ENCODE measurements at places on chromosomes 13 and 19.

- DNase-seq, result no peak
Observed at GRCh38 chr13:31053091-31053490, 108.6 kb downstream of the HSPH1 start.

DNA sequence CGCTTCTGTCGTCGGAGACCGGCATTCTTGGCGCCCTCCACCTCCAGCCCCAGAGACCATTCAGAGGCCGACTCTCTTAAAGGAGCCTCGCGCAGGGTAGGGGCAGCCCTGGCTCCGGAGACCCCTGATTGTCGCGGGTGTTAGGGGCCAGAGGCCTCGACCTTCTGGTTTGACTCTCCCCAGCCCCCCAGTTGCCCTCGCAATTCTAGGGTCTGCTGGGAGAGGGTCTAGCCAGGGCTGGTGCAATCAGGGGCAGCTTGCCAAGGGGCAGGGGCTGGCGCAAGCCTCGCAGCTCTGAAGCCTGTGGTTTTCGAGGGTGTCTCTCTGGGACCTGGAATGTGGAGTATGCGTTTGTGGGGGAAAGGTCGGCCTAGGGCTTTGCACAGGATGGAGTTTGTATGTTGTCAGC is 1.6 kb upstream of the SLC7A10 start:
- peak; percentile 45 for DNase-seq

DNA sequence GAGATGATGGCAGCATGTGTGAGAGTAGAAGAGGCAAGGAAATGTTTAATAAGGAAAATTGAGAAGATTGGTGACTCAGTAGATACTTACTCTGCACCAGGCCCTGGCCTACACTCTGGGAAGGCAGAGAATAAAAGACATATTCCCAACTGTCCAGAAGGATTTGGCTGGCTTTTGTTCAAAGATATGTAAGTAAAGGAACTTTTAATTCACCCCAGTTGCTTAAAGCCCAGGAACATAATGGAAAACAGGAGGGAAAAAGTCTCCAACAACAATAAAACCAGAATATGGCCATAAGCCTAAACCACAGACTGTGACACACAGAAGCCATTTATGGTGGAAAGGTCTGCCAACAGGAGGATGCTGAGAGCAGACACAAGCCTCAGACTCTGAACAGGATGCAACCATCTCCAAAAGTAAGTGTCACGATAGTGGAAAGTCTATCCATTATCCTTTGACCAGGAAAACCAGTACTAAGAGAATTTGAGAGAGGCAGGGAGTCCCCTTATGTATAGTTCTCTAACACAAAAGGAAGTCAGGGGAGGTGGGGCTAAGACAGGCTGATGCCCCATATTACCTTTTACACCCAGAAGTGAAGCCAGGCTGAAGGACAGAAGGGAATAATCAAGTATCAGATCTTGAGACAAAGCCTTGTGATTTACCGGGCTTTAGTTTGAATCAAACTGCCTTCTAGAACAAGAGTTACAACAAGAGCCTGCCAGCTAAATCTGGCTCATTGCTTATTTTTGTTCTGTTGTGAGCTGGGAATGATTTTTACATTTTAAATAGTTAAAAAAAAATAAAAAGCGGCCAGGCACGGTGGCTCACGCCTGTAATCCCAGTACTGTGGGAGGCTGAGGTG is 169.5 kb upstream of the STARD13 start:
- peak; percentile 90 for DNase-seq

DNA sequence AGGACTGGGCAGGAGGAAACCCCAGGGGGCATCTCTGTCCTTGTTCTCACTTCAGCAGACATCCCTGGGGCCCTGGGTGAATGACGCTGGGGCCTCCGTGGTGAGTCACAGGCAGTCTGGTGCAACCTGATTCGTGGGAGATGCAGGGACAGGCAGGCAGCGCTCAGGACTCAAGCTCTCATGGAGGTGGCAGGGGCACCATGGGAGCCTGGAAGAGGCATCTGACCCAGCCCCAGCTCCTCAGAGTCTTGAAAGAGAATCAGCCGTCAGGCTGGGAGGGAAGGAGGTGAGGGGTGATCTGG is 14.0 kb upstream of the PTOV1 start:
- no peak for DNase-seq

DNA sequence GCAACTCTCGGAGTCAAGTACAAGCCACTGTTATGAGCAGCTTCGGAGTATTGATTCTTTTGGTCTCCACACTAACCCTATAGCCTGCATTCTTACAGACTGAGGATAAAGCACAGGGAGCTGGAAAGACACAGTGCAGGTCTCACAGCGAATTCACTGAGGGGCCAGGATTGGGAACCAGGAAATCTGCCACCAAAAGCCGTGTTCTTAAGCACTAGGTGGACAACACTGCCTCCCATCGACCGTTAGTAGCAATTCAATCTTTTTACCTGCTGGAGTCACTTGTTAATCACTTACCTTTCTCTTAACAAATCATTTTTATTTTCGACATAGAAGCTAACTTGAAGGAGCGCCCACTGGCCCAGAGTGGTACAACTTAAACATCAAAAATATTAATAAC is 6.3 kb downstream of the PMIS2 start:
- DNase-seq, result peak; percentile 10

GRCh38 chr19:42419309-42419708 is 7.9 kb downstream of the LIPE start:
- no peak for DNase-seq

- no peak for DNase-seq
Observed at GRCh38 chr13:68030152-68030809, 800.1 kb upstream of the PCDH9 start.

GRCh38 chr19:47608969-47609905 is at the start of gene BICRA:
TSS of gene BICRA (plus strand) at chr19:47609134. CDS start at chr19:47673575, 64,441 bp downstream.
- DNase-seq, result peak; percentile 83

DNA sequence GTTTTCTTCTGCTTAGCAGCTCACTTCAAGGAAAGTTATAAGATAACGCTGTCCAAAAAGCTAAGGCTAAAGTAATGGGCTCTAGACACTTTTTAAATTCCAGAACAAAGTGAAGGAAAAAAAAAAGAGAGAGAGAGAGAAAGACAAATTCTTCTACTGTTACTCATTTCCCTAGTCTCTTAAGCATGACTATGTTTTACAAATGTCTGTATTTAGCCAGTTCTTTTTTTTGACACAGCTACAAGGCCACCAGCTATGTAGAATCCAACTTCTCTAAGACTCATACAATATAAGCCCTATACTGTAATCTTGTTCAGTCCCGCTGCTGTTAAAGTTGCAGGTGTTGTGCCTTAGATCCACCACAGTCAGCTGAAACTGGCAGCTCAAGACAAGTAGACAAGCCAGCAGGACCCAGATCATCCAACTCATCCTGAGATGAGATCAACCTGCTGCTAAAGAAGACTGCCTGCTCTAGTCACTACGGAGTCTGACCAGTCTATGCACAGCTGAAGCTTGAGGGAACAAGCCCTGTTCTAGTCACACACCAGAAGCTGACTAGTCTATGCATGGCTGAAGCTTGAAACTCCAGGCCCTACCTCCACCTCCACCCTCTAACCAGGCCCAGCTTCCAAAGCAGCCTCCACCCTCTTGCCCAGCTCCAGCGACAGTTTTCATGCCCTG is 10.3 kb upstream of the ZNF83 start:
- DNase-seq, result peak; percentile 21

- DNase-seq, result no peak
Observed at GRCh38 chr19:40685563-40685962, 4.9 kb downstream of the NUMBL start.

- DNase-seq, result no peak
Observed at GRCh38 chr19:4911314-4911713, 2.0 kb downstream of the UHRF1 start.

GRCh38 chr13:32737111-32737571 is 150.9 kb downstream of the PDS5B start:
- no peak for DNase-seq

DNA sequence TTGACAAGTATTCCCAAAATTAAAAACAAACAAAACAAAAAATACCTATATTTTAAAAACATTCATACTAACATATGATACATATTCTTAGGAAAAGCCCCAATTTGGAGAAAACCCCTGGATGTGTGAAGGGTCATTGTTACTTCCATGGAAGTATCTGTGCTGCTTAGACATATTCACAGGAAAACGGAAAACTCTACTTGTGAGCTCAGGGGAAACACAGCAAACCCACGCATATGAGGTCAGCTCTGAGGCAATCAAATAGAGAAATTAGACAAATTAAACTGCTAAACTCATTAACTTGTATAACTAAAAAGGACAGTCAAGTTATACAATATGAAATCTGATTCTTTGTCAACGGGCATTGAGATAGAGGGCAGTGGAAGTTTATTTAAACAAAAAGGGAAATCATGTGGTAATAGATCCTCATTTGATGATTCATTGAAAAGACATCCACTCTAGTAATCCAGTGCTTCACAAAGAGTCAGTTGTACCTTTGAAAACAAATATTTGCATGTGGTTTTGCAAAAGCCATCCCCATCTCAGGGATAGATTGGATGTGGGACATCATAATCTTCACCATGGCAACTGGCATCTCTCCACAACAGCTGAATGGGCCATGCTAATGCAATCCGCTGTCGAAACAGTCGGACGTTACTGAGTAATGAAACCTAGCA is 423.4 kb downstream of the ITGBL1 start:
- peak; percentile 39 for DNase-seq

GRCh38 chr13:26653310-26653709 is 95.8 kb downstream of the WASF3 start:
- peak; percentile 32 for DNase-seq

DNA sequence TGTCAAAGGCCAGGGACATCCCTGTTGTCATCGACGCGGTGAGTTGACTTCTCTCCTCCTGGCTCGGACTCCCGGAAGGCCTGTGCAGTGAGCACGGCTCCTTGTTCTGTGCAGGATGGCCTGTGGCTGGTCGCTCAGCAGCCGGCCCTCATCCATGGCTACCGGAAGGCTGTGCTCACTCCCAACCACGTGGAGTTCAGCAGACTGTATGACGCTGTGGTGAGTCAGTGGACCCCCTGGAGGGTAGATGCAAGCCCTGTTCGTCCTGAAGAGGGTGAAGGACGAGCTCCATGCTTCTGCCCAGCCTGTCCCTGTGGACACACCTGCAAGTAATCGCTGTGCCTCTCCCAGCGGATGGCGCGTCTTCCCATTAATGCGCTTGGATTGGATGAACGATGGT is 19.2 kb downstream of the NAXD start:
- DNase-seq, result peak; percentile 66

DNA sequence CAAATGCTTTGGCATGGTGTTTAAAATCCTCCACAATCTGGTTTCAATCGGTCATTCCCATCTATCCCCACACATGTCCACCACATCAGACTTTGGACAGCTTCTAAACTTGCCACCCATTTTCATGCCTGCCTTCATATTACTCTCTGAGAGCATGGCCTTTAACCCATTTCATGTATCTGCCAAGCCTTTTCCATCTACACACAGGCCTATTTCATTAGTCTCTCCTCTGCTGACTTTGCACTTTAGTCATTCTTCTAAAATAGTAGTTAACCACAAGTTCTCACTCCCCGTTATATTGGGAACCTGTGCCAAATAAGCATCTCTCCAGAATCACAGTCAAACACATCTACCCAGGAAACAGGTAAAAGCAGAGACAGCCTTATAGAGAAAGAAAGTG is 142.2 kb downstream of the MZT1 start:
- DNase-seq, result no peak

DNA sequence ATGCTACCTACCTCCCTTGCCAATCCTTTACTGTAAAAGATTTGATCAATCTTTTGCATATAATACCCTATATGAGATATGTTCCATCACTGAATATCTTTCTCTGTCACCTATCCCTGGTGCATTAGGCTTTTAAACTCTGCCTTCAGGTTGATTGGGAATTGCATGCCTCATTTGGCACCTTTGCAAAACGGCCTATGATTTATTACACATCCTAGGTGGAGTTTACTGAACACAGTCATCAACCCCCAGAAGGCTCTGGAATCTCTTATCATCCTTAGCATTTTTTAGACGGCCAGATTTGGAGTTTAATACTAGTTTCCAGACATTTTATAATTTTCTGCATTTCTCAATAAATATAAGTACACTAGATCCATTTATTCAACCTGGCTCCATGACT is 448.4 kb upstream of the SLC10A2 start:
- no peak for DNase-seq

GRCh38 chr13:99982036-99982730 is 599 bp downstream of the ZIC2 start:
- DNase-seq, result no peak

GRCh38 chr19:48558018-48558684 is 6.2 kb downstream of the SULT2B1 start:
- peak; percentile 50 for DNase-seq

DNA sequence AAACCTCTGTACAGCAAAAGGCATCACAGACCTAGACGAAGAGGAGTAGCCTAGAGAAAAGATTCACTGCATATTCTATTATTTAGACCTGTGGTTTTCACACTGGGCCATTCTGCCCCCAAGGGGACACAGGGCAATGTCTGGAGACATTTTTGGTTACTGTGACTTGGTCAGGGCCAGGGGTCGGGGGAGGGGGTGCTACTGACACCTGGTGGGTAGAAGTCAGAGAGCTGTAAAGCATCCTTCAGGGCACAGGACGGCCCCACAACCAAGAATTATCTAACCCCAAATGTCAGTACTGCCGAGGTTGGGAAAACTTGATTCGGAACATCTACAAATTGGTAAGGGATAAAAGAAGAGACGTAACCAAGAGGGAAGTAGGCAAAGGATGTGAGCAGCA is 11.3 kb downstream of the ELAVL1 start:
- no peak for DNase-seq

DNA sequence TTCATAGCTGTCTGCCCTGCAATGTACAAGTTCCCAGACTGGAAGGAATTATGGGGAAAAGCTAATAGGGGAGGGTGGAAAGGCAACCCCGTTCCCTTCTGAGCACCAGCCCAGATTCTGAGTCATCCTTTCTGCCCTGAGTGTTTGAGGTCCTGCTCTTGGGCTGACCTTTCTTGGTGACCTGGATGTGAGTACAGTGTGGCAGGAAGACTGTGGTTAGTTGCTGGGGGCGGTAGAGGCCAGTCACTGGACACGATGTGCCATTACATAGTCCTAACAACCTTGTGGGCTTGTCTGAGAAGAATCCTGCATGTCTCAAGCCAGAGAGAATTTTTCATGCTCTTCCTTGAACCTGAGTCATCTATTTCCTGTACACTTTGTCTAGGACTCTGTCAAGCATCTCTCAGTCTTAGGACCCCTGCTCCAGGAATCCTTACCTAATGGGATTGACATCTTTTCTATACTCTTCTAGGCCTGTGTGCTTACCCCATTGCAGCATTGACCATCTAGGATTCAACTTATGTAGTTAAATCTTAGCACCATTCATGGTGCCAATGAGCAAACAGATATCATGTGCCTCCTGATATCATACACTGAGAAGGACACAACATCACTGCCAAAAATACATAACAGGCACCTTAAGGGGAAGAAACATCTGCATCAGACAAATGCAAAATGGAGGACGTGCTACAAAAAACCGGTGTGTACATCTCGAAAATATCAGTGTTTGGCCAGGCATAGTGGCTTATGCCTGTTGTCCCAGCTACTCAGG is 8.1 kb upstream of the ANGPTL4 start:
- peak; percentile 79 for DNase-seq

DNA sequence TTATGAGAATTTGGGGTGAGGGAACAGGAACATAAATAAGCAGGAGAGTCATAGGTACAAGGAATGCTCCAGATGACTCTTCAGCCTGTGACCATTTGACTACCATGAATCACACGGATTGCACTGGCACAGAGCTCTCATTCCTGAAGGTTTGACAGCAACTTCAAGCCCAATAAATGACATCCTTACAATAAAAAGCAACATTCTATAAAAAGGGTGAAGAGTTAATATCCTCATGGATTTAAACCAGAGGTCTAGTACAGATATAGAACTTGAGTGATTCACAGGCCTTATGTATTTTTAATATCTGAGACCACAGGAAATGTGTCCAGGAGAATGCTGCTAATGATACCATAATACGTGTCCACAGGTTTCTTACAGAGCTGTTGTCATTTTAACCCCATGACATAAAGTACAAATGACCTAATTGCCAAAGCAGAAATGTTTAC is 158.1 kb downstream of the IRS2 start:
- peak; percentile 83 for DNase-seq
